ENCODE measurements at places on chromosomes 5 and 9.

- no peak for DNase-seq
These were observed 163.3 kb downstream of the SAXO1 start for GRCh38 chr9:18869725-18870124.

DNA sequence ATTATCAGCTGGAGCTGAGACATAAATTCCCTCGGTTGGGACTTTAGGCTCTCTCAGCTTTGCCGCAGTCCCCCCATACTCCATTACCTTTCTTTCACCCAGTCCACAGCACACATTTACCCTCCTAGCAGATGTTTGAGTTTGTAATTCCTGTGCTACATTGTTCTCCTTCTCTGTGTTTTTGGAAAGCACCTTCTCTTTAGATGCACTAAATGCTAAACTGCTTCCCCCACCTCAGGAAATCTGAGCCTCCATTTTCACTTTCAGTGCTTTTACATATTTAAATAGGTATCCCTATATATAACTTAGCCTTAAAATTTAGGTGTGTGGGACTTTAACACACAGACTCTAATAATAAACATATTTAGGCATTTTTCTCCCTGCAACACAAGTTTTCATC, 356.9 kb downstream of the NFIB start:
- no peak for DNase-seq

DNA sequence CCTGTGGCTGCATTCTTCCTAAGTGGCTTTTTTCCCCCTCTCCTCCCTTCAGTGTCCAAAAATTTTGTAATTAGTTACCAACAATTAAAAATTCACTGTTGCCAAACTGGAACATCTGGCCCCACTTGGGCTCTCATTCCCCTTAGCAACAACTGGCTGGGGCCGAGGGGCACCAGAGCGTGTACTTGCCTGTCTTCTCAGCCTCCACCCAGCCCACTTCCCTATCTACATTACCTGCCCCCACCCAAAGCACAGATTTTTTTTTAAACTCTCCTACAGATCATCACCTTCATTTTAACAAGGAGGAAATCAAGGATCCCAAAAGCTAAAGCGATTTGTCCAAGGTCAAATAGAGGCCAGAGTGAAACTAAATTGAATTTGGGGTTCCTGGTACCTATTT, 278.8 kb downstream of the EBF1 start:
- DNase-seq: no peak

GRCh38 chr9:130980526-130980925, 28.4 kb upstream of the LAMC3 start:
- no peak for DNase-seq

DNA sequence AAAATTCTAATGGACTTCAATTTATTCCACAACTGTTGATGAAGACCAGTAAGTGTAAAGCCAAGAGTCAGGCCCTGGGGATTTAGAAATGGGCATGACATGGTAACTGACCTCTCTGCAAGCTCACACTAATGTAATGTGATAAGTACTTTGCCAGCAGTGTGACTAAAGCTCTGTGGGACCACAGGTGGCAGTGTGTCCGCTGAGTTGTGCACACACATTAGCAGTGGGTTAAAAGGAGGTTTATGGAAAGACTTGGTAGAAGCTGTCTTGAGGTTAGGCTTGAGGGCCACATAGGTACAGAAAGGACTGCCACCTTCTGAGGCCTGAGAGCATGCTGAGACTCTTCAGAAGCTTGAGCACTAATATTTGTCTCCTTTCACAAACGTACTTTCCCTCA, 67.6 kb downstream of the UBAP1 start:
- DNase-seq: no peak

DNA sequence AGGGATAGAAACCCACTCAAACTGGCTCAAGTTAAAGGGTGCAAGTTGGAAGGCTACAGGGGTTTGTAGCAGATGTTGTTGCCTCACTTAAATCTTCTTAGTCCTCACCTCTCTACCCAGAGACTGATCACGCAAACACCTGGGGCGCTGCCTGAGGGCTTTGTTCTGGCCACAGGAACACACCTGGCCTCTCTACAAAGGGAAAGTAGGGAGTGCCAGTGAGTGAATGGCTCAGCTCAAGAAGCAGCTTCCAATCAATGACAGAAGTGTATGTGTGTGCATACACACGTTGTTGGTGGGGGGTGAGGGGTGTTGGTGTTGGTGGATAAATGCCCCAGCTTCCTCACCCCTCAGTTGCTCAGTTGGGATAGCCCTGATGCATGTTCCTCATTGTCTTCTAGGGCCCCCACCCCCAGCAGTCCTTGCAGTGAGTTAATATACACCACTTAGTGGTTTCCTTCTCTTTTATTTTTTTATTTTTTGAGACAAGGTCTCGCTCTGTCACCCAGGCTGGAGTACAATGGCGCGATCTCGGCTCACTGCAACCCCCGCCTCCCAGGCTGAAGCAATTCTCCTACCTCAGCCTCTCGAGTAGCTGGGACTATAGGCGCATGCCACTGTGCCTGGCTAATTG, 30.6 kb upstream of the CTNNA1 start:
- no peak for DNase-seq

Measured in iPS-NIHi11 (cell line).